T-helper 2 cell (primary cell): ENCODE measurements at places on chromosomes 16 and 17.

DNA sequence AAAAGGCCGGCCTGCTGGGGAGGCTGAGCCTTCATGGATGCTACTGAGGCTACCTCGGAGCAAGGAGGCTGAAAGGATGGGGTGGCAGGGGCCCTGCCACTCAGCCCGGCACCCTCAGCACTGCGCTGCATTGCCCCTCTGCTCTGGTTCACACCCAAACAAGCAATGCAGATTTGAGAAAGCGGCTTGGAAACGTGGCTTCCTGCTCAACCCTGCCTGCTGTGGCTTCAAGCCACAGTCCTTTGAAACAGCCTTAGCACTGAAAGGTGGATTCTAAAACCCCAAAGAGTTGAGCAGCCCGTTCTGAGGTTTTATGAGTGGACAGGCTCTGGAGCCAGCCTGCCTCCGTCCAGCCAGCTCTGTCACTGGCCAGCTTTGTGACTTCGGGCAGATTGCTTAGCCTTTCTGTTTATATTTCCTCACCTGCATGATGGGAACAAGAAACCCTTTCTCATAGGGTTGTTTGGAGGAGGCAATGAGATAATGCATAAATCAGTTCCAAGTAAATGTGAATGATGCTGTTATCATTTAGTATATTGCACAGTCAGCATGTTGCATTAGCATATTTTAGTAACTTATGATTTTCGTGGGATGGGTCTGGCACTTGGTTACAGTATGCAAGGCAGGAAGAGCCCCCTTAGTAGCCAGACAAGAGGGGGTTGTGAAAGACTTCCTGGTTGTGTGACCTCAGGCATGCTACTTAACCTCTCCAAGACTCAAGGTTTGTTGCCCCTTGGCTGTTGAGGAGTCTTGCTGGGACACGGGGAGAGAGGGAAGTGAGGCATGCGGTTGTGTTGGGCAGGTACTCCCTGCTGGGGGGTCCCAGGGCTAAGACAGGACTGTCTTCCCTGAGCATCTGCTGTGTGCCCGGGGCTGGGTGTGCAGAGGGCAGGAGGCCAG is 23.6 kb downstream of the CRISPLD2 start:
- DNase-seq, result no peak

GRCh38 chr16:57867000-57867561 is 64.8 kb upstream of the KIFC3 start:
- DNase-seq, result no peak

GRCh38 chr17:45149669-45150664 is 1.7 kb downstream of the HEXIM1 start:
- DNase-seq, result no peak

DNA sequence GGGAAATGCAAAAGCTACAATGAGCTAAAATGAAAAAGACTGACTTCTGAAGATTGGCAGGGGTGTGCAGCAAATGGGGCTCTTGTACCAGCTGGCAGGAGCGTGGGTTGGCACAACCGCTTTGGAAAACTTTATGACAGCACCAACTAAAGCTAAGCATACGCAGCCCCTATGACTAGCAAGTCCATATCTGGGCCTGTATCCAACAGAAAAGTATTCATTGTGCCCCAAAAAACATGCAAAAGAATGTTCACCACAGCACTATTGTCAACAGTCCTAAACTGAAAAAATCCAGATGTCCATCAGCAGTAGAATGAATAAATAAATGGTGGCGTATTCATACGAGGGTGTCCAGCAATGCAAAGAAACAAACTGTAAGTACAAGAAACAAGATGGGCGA is 22.6 kb upstream of the ITGA3 start:
- DNase-seq, result no peak

DNA sequence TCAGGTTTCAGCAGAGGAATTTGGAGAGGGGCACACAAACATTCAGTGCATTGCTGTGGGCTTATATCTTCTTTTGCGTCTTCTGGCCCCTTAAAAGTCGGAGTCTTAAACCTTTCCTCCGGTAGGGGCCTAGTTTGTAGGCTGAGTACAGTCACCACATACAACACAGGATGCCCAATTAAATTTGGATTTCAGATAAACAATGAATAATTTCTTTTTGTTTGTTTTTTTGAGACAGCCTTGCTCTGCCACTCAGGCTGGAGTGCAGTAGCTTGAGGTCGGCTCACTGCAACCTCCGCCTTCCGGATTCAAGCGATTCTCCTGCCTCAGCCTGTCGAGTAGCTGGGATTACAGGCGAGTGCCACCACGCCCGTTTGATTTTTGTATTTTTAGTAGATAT is 26.7 kb upstream of the ADORA2B start:
- no peak for DNase-seq

GRCh38 chr17:76179496-76180467 is 38.7 kb upstream of the FOXJ1 start:
- DNase-seq, result peak; percentile 90

DNA sequence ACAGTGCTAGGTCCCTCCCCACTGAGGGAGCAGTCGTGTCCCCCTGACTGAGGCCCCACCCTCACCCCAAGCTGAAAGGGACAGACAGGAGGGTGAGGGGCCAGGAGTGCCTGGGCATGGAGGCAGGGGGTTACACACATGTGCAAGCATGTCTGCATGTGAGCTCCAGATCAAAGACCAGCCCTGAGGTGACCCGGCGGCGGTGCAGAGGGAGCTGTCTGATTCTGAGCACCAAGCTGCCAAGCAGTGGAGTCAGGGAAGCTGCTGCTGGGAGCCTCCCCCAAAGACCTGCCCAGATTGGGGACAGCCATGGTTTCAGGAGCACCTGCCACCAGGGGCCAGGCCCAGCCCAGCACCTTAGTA is 5.5 kb downstream of the DLX3 start:
- no peak for DNase-seq

GRCh38 chr16:53518550-53519416 is 15.8 kb upstream of the AKTIP start:
- DNase-seq, result peak; percentile 52

DNA sequence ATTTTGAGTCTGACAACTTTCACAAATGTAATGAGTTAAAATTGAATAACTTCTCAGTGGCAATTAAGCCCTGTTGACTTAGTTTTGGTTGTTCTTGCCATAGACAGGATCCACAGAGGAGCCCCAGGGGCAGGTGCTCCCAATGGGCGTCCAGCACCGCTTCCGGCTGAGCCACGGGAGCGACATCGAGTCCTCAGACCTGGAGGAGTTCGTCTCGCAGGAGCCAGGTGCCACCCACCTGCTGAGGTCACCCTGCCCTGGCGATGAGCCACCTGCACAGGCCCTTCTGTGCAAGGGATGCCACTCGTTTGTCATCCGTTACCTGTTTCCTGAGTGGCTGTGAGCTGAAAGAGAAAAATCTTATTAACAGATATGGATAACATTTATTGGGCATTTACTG is 10.7 kb downstream of the CCDC40 start:
- no peak for DNase-seq
